ENCODE measurements at places on chromosomes 13 and 19.

DNA sequence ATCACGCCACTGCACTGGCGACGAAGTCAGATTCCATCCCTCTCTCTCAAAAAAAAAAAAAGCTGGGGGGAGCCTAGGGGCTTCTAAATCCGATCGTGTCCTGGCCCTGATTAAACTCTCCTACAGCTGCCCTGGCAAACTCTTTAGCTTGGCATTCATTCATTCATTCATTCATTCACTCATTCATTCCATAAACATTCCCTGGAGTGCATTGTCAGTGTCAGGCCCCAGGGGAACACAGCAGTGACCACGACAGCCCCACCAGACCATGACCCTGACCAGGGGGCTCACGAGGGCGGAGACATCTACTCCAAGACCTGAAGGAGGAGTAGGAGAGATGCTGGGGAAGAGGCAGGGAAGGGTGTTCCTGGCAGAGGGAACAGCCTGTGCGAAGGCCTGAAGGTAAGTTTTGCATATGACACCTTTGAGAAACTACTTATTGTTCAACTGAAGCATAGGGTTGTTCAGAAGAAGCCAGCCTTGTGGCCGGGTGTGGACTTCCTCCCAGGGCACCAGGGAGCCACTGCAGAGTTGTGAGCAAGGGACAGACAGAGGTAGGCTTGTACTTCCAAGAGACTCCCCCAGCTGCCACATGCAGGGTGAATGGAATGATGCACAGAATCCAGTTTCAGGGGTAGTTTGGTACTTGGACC lies 24.5 kb downstream of the CEACAM16 start:
- no peak for DNase-seq

- no peak for DNase-seq
These were observed 1.2 kb downstream of the UTP14C start for GRCh38 chr13:52025475-52026245.

DNA sequence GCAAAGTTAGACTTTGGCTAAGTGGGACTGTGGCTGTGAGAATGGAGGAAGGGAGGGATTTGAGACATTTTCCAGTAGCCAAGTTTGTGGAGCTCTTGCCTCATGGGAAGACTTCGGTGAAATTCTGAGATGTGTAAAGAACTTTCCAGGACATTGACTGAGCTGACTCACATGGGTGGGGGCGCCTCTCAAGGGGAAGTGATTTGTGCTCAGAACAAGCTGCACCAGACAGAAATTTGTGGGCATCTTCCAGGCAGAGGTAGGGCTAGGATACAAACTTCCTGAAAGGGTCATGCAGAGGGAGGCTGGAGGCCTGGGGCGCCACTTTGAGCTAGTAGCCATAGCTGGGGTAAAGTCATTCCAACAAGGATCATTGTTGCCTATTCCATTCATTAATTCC lies 9.8 kb upstream of the SIGLEC10 start:
- DNase-seq = no peak

DNA sequence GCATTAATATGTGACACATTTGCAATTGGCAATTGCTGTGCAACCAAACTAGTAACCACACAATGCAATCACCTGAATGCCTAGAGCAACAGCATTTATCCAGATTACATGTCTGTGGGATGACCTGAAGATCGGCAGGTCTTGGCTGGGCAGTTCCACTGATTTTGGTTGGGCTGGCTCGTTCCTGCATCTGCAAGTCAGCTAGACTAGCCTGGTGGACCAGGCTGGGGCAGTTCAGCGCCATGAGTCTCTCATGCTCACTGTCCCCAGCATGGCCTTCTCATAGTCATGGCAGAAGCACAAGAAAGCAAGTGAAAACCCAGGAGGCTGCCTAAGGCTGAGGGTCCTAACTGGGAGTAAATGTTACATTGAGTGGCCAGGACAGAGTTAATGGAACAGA lies 229.1 kb upstream of the TSHZ3 start:
- DNase-seq = no peak

DNA sequence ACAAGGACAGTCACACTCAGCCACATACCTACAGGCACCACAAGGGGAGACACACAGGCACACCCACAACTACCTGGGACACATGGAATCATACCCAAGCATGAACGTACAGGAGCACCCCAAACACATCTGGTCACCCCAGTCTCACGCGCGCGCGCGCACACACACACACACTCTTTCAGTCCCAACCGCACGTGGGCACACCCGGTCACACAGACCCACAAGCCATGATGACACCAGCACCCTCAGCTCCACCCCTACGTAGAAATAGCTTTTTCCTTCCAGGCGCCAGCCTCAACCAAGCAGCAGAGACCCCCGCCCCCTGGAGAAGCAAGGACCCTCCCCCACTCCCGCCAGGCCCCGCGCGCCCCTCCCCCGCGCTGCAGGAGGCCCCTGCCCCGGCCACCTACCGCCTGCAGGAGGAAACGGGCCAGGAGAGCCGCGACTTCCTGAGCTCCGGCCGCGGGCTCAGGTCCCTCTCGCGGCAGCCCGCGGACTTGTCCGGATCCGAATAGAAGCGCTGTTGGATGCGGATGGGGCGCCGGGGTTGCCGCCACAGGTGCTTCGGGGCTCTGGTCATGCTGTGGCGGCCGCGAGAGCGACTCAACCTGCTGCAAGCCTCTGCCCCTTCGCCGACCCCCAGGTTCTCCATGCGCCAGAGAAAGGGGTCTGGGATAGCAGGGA lies 6.4 kb upstream of the PDE4C start:
- no peak for DNase-seq

- DNase-seq = no peak
These were observed 150.9 kb downstream of the RGCC start for GRCh38 chr13:41608111-41608838.

DNA sequence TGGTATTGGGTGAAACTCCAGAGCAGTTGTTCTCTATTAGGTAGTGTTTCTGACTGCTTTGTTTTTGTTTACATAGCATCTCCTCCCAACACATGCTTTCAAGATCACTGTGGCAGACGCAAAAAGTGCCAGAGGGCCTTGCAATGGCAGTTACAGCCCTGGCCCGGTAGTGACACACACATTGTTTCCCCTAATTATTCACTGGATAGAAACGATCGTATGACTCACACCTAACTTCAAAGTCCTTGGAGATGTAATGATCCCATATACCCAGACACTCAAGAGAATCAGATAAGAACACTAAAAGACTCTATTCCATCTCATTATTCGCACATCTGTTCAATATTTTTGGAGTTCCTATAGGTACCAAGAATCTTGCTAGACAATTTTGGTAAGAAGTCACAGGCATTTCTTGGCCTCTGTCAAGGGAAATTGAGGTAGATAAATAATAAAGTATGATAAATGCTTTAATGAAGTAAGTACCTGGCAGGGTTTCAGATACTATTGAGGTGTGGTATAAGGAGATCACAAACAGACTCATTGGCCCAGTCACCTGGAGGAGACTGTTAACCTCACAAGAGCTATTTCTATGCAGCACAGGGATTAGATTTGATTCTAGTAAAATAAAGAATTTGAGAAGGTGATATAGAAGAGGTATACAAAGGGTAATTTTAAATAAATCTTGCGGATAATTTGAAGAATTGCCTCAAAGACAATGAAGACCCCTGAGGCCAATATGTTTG lies 485.3 kb downstream of the SLITRK6 start:
- no peak for DNase-seq

GRCh38 chr19:46624958-46625661 lies at the start of gene PTGIR:
PTGIR (minus strand) TSS chr19:46625089; CDS start chr19:46624225, 864 bp downstream.
- no peak for DNase-seq

GRCh38 chr13:107124730-107125129 lies 556.8 kb upstream of the ARGLU1 start:
- no peak for DNase-seq

DNA sequence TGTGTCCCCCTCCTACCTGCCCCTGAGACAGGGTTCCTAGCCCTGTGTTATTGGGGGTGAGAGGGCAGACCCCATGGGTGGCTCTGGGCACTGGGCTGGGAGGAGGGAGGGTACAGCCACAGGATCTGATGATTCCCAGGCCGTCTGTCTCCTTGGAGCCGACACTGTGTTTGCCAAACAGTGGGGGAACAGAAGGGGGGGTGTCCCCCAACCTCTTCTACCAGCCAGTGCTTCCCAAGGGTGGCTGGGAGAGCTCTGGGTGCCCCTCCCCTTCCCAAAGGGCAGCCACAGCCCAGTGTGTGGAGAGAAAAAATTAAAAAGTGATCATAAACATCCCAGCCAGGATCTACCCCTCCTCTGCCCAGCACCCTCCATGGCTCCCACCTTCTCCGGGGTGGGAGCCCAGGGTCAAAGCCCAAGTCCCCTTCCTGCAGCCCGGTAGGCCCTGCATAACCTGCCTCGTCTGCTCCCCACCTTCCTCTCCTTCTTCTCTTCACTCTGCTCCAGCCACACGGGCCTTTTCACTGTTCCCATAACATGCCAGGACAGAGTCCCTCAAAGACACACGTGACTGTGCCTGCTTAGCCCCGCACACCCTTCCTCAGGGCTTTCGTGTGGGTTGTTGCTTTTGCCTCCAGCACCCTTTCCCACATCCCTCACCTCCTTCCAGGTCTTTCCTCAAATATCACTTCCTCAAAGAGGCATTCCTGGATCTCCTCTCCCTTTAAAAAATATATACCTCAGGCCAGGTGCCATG lies 1.4 kb upstream of the PLIN4 start:
- no peak for DNase-seq

DNA sequence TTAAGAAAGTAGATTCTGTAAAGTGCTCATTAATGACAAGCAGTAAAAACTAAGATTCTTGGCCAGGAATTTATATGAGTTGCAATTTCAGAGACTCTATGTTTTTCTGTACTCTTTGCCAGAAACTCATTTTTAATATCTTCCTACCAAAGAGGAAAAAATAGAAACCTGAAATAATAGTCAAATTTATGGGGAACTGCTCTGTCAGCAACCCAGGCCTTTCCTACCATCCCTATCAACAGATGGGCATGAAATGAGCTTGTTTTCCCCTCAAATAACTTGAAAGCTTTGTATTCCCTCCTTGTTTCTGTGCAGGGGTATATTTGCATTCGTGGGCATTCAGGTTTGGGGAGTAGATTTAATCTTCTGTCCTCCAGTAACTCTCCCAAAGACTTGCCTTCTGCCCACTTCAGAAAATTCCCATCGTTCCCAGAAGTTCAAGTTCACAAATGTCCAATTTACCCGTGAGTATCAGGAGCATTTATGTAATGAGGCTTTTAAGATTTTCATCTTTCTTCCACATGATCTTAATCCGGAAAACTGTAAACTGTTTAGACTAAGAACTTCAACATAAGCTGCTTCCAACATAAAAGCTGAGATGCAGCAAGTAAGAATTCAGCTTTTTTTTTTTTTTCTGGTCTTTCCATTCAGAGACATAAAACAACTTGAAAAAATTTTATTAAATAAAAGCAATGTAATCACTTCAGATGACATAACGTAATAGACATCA lies 363.1 kb downstream of the EFNB2 start:
- no peak for DNase-seq

DNA sequence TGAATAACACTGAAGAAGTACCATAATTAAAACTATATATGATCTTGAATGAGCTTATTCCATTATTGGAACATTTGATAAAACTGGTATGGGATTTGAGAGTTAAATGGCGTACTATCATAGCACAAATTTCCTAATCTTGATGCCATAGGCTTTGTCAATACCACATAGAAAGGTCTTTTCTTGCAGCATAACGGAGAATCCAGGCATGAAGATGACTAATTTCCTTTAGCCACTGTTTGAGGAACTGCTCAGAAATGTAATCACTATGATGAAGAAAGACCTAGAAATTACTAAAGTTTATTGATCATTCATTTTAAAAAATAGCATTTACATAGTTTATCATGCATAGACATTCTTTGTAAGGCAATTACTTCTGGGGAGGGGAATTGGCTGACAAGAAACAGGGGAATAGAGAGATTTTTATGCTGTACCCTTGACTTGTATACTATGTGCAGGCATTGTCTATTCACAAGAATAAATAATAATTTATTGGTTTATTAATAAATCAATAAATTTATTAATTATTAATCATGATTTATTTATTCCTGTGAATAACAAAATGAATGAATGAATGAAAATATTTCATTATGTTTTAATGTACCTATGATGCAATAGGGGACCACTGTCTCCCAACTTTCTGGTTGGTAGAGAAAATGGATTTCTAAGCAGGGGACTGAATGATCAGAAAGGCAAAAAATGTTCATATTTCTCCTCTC lies 2676.6 kb downstream of the PCDH9 start:
- DNase-seq = no peak

DNA sequence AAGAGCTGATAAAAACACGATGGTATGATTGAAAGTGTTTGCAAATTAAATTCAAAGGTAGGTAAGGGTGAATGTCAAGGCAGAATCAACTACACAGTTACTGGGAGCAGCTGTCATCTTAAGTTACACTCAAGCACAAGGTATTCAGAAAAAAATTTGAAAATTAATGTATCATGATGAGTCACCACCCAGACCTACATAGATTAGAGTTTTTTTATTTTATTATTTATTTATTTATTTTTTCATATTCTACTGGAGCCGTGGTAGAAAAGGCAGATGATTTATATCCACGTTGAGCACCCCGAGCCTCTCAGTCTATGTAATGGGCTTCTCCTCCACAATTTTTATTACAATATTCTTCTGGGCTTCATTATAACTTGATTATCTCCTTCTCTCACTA lies 728.9 kb upstream of the ARGLU1 start:
- no peak for DNase-seq
